ENCODE measurements at places on chromosomes 12 and 14.
A peak's percentile ranks its signal among the peaks of the same experiment; 100 is the strongest.

GRCh38 chr12:29309320-29309902 is 71.6 kb downstream of the ERGIC2 start:
- peak; percentile 54 for DNase-seq

DNA sequence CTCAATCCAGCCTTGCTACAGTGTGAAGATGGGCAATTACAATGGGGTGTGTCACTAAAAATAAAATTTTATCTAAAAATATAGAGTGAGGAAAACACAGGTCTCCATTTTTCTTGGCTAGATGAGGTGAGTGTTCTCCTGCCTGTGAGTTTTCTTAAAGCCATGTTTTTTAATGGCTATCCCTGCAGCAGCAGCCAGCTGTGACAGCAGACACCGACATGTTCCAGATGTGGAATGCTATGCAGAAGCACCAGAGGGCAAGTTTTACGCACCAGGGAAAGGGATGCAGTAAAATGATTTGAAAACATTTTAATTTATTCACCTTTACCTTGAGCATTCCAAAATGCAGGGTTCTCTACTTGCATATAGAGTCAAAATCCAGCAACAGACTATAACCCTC is 577.0 kb upstream of the STXBP6 start:
- DNase-seq: no peak

- DNase-seq: peak; percentile 31
These were observed 647 bp downstream of the LGMN start for GRCh38 chr14:92747701-92748258.

DNA sequence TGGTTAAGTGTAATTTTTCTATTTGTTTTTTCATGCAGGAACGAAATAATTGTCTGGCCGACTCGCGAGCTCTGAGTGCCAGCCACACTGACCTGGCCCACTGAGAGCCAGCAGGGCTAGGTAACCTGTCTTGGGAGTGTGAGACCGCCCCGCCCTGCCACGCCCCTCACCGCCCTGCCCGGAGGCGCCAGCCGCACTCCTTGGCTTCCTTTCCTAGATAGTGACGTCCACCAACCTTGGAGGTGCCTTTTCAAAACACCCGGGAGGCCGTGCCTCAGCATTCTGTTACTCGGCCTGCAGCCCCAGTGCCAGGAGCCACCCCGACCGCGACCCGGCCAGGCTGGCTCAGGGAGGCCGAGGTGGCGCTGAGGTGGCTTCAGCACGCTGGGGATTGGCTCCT is 21.7 kb downstream of the XRCC3 start:
- no peak for DNase-seq

DNA sequence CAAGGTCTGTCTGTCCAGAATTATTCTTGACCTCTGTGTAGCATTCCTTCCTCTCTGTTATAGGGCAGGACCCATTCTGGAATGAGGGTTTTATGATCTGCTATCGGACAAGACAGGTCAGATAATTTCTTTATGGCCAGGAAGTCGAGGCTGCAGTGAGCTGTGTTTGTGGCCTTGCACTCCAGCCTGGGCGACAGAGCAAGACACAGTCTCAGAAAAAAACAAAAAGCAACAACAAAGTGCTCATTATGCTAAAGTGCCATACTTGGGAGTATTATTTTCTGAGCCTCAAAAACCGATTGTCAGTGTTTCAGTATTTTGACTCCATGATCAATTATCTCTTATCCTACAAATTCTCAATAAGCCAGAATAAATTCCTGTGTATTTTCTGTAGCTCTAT is 4.1 kb downstream of the CIPC start:
- no peak for DNase-seq

DNA sequence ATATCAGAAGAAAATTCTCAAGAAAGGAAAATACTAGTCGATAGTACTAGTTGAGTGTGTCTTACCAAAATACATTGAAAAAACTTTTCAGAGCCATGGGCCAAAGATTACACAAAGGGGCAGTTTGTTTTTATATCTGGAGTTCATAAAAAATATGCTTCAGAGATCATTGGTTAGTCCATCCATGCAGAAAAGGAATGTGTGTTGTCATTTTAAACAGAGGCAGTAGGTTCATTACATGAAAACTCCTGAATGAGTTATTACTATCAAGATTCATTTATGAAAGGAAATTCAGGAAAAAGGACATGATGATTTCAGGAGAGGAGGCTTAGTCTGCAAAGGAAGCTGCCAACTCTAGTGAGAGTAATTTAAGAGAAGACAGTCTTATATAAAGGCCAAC is 354.8 kb downstream of the AEBP2 start:
- DNase-seq: no peak

GRCh38 chr12:79438480-79439174 is 252.1 kb downstream of the PAWR start:
- DNase-seq: no peak

GRCh38 chr14:95255487-95255886 is 64.2 kb downstream of the CLMN start:
- DNase-seq: peak; percentile 80

DNA sequence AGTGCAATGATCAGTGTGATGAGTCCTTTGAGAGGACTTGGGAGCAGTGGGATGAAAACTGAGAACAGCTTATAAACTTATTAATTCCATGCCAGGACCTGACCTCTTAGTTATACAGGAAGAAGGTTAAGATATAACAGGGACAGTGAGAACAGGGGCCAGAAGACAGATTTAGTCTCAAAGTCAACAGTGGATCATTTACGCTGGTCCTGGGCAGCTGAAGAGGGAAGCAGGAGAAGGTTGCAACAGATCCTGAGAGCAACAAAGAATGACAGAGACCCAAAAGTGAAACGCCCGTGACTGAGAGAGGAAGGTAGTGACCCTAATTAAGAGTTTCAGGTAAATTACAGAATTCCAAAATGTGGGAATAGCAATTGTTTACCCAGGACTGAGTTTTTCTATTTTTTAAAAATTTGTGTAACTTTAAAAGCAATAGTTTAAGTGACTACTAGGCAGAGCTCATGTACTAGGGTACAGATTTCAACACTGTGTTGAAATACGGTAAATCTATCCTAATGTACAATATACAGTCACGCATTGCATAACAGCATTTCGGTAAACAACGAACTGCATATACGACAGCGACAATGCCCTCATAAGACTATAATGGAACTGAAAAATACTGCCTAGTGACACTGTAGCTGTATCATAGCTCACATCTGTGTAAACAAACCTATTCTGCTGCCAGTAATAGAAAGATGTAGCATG is 77.7 kb upstream of the GNPNAT1 start:
- no peak for DNase-seq

All from common myeloid progenitor, CD34-positive (primary cell).